Activated CD8-positive, alpha-beta memory T cell treated with anti-CD3 and anti-CD28 coated beads for 1 hour (primary cell): ENCODE measurements at places on chromosomes 4 and X.

GRCh38 chr4:2286904-2287593 lies 25.1 kb upstream of the MXD4 start:
- no peak for DNase-seq

DNA sequence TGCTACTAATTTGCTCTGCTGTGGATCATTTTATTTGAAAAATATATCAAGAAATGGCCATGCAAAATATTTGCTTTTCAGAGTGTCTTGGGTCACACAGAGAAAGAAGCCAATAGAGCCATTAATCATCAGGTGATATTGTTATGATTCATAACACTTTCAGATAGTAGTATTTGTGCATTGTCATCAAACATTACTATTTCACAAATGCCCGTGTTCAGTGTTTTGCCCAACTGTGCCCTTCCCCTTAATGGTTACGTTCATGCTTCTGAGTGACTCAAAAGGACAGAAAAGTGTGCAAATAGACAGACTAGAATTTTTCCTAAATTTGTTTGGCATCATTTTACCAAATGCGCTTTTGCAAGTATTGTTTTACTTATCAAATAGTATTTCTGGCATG lies 46.5 kb downstream of the PHOX2B start:
- no peak for DNase-seq

- DNase-seq: no peak
Observed at GRCh38 chr4:53050361-53050774, 188.3 kb downstream of the RASL11B start.

DNA sequence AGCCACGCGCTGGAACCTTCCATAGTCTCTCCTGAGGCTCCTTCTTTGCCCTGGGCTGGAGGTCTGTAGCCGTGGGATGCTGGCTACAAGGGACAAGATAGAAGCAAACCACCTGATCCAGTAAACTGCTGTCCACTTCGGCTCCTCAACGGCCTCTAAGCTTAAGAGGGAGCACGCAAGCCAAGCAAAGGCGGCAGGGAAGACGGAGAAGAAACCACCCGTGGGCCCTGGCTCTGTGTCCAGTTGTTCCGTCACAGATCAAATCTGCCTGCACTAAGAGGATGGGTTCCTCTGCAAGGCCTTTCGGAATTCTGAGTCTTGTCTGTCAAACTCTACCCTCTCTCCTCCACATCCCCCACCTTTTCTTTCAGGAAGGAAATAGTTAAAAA lies 401 bp upstream of the EDNRA start:
- DNase-seq: no peak

DNA sequence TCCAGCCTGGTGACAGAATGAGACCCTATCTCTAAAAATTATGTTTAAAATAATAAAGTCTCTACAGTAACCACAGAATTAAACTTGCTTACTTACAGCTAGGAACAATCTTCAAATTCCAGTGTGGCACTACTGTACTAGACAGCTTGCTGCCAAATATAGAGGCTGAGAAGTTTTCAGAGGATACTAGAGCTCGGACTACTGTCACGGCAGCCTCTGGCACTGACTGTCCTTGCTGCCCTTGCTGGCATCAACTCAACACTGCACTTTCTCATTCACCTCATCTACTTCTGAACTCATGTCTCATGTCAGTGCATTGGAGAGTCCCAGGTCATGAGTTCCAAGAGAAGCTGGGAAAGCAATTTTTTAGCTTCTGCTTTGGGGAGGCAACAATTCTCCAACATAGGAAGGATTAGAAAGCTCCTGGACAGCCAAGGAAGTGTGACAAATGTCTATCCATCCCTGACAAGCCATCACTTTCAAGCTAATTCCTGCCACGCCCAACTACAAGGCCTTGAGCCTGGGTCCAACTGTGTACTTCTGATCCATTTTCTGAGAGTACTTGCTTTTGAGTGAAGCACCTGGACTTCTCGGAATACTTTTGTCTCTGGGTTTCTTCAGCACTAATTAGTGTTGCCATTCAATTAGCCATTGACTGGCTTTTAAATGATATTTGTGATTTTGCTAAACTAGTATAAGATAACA lies 98.6 kb upstream of the NR3C2 start:
- DNase-seq: no peak

- no peak for DNase-seq
Observed at GRCh38 chrX:97622111-97622510, 738.4 kb downstream of the RPA4 start.

GRCh38 chr4:6731780-6732179 lies 15.8 kb downstream of the BLOC1S4 start:
- no peak for DNase-seq

DNA sequence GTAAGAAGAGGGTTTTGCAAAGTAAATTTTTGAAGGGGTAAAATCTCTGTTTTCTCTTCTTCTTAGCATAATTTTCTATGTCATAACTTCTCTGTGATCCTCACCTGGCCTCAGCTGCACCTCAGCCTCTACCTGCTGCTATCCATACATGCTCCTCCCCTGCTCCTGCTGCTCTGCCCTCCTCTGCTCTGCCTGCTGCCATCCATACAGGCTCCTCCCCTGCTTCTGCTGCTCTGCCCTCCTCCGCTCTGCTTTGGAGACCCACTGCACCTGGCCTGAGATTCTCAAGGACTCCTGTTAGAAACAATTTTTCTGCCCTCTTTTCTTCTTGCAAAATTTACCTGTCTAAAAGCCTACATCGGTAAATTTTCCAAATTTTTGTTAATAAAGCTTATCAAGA lies 388.6 kb upstream of the PITX2 start:
- no peak for DNase-seq

- DNase-seq: no peak
Observed at GRCh38 chr4:182147391-182147790, 95.8 kb upstream of the TENM3 start.

DNA sequence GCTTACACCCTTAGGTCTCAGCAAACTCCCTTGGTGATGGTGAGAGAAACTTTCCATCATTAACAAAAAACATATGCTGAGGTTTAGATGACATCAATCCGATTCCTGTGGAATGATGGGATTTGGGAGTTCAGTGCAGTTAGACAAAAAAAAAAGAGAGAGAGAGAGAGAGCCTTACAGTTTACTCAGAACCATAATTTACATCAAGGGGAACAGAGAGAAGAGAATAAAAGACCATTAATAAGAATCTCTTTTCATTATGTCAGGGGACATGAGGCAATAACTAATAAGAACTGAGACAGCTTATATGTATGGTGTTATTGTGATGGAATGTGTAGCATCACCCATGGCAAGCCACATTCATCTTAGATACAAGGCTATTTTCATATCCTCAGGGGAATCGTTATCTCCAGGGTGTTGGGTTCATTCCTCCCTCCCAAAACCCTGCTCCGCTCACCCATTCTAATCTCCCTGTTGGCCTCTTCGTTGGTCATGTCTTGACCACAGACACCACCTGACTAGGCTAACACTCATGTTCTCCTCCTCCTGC lies 175.7 kb upstream of the MXRA5 start:
- DNase-seq: no peak

DNA sequence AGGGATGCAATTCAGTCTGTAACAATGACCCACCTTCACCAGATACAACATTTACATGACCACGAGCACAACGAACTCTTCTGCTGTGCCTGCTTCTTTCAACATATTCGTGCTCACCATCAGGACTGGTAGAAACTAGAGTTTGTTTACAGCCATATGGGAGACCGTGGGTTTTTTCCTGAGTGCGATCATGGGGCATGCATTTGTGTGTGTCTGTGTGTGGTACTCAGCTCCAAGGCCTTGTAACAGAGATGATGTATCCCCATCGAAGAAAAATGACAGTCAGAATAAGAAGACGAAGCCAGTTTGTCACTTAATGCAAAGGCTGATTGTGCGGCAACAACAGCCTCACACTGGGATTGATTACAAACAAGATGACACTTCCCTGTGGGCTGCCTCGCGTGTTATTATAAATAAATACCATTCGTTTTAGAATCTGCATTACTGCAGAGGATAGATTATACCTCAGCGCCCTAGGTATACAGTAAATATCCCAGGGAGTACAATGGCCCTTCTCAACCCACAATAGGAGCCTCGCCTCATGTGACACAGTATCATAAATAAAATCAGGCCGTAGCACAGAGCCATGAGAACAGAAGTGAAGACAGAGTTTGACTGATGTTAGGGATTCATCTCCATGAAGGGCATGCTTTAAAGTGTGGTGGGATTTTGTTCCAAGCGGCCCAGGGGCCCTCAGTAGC lies 97.3 kb upstream of the NOCT start:
- no peak for DNase-seq

GRCh38 chr4:140353786-140354185 lies 19.7 kb upstream of the SCOC start:
- no peak for DNase-seq

DNA sequence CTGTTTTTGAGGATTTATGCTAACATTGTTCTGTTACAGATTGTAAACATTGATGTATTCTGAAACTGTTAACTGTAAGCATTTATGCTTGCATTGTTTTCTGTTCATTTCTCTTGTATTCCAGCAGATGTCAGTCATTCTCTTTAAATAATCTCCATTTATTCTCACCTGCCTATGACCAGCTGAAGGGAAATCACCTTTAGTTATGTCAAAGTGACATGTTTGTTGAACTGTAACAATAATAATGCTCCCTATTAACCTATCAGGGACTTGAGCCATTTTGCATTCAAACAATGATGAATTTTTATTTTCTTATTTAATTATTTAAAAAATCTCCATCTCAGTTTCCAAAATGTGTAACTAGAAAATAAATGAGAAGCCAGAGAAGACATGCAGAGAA lies 58.0 kb downstream of the SPCS3 start:
- DNase-seq: no peak

DNA sequence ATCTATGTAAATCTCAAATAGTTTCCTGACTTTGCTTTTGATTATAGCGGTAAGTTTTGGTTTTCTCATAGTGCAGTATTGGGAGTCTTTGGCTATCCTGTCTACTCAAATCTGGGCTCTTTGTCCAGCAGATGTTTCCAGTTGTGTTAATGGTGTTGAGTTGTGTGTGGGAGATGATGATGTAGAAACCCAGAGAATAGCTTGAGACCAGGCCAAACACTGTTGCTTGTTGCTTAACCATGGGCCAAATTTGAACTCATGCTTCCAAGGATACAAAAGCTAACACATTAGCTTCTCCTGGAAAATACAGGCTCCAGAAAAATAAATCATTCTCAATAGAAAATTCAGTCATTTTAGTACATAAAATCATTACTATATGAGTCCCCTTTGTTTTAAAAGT lies 82.6 kb upstream of the GYPA start:
- no peak for DNase-seq

DNA sequence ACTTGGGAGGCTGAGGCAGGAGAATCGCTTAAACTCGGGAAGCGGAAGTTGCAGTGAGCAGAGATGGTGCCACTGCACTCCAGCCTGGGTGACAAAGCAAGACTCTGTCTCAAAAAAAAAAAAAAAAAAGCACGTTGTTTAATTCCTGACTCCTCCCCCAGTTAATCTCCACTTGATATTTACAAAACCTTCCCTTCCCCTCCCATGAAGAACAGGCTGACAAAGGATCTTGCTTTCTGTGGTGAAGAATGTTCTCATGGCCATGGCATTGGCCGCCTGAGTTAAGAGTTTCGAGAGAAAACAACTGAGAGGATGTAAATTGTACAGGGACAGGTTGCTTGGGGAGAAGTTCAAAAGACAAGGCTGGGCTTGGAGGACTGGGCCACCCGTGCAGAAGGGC lies 168.2 kb upstream of the BCOR start:
- DNase-seq: no peak

GRCh38 chrX:123960956-123961267 lies 594 bp upstream of the STAG2 start:
- DNase-seq: no peak

DNA sequence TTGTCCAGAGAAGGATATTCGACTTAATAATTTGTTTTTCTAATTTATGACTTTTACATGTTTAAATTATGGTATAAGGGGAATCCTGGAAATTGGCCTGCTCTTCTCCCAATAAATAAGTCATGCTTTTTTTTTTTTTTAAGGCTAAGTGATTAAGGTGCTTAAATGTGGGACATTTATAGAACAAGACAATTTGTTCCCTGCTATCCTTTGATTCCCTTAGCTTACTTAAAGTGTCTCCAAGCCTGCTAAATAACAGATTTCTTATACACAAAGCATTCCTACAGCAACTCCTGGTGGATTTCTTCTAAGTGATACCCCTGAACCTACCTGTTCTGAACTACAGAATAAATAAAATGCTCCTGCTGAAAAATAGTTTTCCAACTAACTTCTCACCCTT lies 233.0 kb upstream of the UGT8 start:
- DNase-seq: no peak

DNA sequence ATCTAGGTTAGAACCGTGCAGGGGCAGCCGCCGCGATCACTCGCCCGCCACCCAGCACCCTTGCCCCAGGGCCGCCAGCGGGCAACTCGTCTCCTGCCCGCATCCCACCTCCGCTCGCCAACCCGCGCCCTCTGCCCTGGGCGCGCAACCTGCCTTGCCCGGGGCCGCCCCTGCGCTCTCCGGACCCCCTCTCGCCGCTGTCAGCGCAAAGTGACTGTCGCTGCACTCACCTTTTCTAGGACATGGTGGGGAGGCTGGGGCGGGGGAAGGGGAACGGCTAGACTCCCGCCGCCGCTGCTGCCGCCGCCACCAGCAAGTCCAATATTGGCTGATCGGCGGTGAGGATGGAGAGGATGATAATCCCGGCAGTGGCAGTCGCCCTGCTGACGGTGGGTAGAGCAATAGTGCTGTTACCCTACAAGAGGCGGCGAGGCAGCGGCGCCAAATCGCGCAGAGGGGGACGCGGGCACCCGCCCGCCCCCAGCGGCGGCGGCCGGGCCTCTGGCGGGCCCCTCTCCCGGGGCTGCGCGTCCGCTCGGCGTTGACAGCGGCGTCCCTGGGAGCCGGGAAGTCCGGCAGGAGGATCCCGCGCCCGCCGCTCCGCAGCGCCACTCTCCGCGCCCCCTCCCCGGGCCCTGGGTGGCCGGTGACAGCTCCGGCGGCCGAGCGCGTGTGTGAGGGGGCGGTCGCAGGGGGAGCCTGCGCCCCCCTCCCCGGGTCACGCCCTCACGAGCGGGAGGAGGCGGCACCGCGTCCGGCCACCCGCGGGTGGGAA lies 2.3 kb upstream of the NR3C2 start:
- peak; percentile 36 for DNase-seq

- no peak for DNase-seq
Observed at GRCh38 chr4:77843628-77844027, 19.0 kb upstream of the MRPL1 start.

DNA sequence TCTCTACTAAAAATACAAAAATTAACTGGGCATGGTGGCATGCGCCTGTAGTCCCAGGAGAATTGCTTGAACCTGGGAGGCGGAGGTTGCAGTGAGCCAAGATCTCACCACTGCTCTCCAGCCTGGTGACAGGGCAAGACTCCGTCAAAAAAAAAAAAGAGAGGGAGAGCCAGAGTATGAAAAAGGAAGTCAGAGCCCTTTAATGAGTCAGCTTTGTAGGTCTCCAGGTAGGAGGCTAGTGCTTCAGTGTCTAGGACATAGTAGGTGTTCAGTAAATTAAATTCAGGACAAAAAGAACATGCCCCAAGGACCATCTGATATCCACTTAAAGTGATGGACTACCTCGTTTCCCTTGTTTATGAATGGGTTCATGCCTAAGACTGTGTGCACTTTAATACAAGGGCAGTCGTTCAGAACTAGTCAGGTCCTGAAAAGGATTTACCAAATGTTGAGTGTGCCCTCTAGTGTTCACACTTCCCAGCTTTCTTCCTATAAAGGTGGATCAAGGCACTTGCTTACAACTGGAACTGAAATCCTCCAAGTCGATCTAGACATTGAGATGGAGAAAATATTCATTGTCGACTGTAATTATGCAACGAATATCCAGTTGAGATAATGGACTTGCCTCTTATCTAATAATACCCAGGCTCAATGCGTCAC lies 29.0 kb downstream of the F9 start:
- DNase-seq: no peak

- DNase-seq: no peak
Observed at GRCh38 chr4:89212666-89213381, 94.8 kb downstream of the GPRIN3 start.

- no peak for DNase-seq
Observed at GRCh38 chr4:96016634-96017299, 176.9 kb downstream of the PDHA2 start.
